ENCODE measurements at places on chromosomes 3 and 15.
A peak's percentile ranks its signal among the peaks of the same experiment; 100 is the strongest.

- DNase-seq = no peak
Observed at GRCh38 chr15:81950841-81951414, 94.9 kb downstream of the MEX3B start.

- no peak for DNase-seq
Observed at GRCh38 chr3:115626006-115626409, 2.7 kb downstream of the GAP43 start.

DNA sequence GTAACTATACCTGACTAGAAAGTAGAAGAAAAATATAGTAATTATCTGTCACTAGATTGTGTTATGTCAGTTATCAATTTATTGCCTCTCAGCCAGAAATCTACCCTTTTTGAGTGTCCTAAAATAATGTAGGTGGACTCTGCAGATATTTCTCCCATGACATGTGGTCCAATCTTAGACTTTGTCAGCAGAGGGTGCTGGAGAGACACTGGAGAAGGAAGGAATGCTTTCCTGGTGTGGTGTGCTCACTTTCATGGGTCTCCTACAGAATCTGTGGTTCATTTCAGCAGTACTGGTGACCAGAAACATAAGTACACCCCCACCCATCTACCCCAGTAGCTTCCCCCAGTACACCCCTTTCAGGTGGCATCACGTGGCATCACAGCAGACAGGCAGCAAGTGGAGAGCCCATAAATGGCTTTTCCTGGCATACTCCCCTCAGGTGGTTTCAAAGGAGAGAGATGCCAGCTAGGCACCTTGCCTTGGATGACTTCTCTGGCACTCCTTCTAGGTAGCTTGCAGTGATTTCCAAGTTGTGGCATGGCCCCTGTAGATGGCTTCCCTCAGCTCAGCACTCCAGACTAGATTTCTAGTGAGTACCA, 114.7 kb downstream of the GADL1 start:
- DNase-seq = no peak

DNA sequence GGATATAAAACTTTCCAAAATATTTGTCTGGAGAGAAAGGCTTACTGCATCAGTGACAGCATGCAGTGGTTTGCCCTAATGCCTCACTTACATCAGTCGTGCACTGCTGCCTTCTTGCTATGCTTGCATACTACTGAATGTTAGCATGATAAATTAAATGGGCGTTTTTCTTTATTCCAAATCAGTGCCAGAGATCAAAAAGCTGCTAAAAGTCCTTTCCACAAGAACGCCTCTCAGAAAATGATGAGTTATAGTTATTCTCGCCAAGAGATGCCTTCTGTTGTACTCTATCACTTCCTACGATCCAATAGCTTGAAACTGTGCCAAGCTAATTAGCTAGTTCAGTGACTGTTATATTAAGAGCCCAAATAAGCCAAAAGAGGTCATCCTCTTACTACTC, 345.8 kb upstream of the ROBO2 start:
- DNase-seq = peak; percentile 75

DNA sequence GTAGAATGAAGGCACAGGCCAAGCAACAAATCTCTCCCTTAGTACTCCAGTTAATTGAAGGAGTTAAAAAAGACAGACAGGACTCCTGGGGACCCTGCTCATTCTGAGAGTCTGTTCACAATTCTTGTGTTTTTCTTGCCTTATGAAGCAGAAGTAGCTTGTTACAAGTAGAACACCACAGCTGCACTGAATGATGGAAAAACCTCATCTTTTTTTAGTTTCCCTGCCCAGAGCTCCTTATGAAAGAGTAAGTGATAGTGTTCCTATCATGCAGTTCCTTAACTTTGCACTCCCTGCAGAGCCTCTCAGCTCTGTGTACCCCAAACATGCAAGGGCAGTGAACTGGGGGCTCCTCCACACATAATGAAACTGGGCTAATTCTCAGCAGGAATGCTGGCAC, 95.5 kb downstream of the ALDH1A2 start:
- no peak for DNase-seq

DNA sequence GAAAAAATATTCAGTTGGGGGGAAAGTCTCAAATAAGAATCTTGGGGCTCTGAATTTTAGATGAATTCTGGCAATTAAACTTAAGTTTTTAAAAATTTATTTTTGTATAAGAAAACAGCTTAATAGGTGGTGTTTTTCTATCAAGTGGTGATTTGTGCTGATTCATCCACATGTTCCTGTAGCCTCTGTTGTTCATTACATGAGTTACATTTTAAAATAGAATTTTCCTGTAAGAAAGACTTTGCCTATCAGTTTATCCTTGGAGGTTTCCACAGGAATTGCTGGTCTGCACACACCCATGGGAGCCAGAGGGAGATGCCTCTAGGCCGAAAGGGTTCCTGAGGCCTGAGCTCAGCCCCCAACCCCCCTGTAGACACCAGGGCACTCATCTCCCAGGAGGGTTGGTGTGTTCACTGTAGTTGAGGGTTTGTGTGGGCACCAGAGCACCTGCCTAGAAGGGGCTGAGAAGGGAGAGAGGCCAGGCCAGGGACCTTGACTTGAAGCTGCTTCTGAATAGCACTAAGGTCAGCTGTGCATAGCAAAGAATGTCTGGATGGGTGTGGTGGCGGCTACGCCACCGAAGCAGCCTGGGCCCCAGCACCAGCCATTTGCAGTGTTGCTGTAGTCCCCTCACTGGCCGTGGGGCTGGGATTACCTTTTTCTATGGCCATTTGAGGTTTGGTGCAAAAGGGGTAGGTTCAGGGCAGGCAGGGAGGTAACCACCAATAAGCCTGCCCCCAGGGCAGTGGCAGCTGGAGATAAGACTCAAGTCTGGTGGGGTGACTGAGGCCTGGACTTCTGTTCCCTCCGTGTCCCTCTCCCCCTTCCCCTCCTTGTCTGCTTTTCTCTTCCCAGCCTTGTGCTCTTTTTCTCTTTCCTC, 11.9 kb downstream of the DNAJA4 start:
- no peak for DNase-seq

- DNase-seq = no peak
Observed at GRCh38 chr15:70274255-70274880, 176.7 kb upstream of the TLE3 start.

- DNase-seq = no peak
Observed at GRCh38 chr3:130941793-130942192, 47.9 kb downstream of the ATP2C1 start.

GRCh38 chr3:8776406-8776805, 7.0 kb upstream of the OXTR start:
- peak; percentile 84 for DNase-seq

DNA sequence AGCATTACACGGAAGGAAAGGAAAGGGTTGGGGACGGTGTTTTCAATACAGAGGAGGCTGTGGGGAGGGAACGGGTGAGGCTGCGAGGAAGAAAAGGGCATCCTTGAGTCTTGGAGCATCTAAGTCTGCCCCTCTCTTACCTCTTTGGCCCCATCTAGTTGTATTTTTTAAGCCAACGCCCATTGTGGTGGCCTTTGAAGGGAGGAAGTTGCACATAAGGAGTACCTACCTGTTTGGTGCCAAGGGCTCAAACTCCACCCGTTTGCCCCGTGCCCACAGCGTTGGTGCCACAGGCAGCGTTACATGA, 146.1 kb upstream of the UMPS start:
- DNase-seq = no peak

GRCh38 chr3:63559884-63560283, 92.6 kb upstream of the SNTN start:
- DNase-seq = no peak

- peak; percentile 4 for DNase-seq
Observed at GRCh38 chr3:152260026-152260425, 8.7 kb upstream of the MBNL1 start.

DNA sequence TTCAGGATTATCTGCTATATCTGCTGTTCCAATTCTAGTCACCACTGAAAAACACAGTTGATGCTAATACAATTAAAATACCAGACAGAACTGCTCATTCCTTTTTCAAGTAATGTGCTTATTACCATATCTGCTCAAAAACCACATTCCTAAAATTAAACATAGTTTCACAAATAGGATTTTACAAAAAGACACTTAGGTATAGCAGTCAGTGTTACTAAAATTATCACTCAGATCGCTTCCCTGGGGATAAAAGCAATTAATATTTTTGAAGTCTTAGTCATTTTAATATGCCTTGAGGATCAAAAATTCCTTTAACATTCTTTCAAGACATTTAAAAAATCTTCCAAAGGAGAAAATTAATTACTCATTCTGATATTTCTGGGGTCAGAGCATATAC, 71.5 kb downstream of the RAD18 start:
- DNase-seq = no peak

DNA sequence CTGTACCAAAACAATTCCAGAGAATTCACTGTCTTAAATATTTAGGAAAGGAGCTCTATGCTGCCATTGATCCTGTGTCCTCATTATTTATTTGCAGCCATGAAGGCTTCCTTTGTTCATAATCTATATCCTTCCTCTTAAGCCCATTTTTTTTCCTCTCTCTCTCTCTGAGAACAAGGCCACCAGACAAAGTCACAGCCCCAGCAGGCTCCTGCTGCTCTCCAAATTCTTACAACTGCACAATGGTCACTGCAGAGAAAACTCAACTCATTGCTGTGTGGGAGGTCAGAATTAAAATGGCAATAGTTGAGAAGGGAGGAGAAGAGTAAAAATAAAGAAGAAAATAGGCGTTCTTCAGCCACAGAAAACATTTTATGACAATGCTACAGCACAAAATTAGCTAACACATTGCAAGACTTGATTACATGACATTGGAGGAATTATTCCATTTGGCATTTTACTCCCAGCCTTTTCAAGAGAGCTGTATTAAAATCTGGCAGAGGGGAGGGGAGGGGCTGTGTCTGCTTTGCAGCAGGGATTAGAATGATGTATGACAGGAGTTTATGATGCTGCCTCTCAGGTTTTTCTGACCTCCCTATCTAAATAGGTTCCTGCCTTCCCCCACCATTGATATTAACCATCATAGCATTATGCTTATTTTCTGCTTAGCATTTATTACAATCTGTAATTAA, 399.7 kb upstream of the THBS1 start:
- DNase-seq = no peak
